ENCODE measurements at places on chromosomes 4 and X.

DNA sequence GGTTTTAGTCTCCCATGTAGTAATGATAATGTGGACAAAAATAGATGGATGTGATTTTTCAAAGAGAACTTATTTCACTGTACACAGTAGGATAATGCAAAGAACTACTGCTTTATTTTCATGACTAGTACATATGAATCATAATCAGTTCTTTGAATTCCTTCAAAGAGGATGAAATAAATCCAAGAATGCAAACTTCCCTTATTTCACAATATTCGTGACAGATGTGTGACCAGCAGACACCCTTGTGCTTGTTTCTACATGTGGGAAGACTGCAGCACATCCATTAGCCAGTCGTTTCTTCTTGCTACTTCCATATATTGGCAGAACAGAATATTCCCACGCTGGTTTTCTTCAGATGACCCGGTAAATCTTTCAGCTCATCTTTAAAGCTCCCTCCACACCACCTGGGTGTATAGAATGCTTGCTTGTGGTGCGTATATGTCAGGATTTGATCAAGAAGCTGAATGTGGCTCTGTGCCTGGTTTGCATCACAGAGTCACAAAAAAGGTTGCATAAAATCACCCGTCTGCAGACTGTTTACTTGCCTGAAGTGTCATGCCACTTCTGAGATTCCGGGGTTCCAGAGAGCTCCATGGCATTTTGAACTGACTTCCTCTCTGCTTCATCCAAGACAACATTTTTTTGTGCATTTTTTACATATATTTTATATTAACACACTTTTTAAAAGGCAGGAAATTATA lies 47.7 kb upstream of the FAT4 start:
- no peak for DNase-seq

DNA sequence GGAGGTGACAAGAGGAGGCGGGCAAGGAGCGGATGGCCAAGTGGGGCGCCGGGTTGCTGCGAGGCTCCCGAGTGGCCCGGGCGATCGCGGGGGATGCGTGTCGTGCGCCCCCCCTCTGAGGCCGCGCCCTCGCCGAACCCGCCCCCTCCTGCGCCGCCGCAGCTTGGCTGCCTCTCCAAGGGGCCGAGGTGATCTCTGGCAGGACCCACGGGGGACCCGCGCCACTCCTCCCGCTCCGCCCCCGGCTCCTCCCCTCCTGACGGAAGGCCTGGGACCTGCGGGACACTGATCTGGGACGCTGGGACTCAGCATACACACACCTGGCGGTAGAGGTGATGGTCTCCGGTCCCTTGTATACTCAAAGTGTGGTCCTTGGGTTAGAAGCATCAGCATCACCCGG lies 21.9 kb upstream of the FAM47C start:
- no peak for DNase-seq

DNA sequence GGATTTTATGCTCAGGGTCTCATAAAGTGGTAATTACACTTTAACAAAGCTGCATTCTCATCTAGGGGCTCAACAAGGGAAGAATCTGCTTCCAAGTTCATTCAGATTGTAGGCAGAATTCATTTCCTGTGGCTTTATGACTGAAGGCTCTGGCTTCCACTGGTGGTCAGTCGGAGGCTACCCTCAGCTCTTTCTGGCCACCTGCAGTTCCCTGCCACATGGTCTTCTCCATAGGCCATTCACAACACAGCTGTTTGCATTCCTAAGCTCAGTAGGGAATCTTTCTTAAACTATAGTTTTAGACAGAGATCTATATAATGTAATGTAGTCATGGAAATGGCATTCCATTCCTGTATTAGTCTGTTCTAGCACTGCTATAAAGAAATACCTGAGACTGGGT lies 973.0 kb upstream of the SLIT2 start:
- no peak for DNase-seq

- DNase-seq, result no peak
These were observed 6.7 kb downstream of the BCAP31 start for GRCh38 chrX:153717445-153717844.

- DNase-seq, result peak; percentile 9
These were observed 344.6 kb upstream of the CTSO start for GRCh38 chr4:156298230-156298629.

- DNase-seq, result peak; percentile 67
These were observed 158.3 kb downstream of the CPE start for GRCh38 chr4:165537028-165537648.

DNA sequence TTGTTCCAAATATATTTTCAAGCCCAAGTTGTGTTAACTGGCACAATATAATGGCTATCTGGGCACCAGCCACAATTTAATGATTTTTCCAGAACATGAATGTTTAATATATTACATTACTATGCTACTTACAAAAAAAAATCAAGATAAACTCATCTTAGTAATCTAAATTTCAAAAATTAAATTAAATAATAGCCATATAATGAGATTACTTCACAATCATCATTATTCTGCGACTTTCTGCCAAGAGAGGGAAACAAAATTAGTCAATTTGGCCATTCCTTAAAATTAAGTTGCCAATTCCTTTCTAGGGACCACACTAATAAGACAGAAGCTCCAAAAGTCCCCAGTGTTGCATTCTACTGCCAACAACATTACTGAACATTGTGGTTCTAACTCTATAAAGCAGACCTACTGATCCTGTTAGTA lies 7.5 kb downstream of the NEK1 start:
- no peak for DNase-seq

- no peak for DNase-seq
These were observed 79.6 kb downstream of the MGST2 start for GRCh38 chr4:139745111-139745639.

DNA sequence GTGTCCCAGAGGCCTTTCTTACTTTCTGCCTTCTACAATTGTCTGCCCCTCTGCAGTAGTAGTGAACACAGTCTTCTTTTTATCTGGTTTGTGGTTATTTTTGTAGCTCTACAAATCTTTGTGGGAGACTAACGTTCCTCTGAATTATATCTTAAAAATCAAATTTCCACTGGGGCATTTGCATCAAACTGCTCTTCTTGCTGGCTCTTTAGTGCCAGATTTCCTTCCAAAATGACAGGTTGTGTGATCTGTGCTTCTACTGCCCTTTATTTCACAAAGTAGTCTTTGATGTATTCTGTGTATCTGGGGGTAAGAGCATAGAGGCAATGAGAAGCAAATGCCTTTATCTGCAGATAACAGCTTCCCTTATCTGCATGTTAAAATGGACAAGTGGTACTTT lies 34.5 kb downstream of the TSPAN7 start:
- DNase-seq, result no peak

- DNase-seq, result no peak
These were observed 63.6 kb upstream of the MAP3K15 start for GRCh38 chrX:19578956-19579355.

- DNase-seq, result no peak
These were observed 108.4 kb downstream of the AFF1 start for GRCh38 chr4:87042986-87043820.

- no peak for DNase-seq
These were observed 11.0 kb downstream of the GRIA2 start for GRCh38 chr4:157231525-157231924.

- no peak for DNase-seq
These were observed 44.4 kb downstream of the DIAPH2 start for GRCh38 chrX:96729053-96729452.

GRCh38 chr4:174224550-174224949 lies 58.9 kb downstream of the FBXO8 start:
- DNase-seq, result no peak
